ENCODE measurements at places on chromosomes 2 and 18.

DNA sequence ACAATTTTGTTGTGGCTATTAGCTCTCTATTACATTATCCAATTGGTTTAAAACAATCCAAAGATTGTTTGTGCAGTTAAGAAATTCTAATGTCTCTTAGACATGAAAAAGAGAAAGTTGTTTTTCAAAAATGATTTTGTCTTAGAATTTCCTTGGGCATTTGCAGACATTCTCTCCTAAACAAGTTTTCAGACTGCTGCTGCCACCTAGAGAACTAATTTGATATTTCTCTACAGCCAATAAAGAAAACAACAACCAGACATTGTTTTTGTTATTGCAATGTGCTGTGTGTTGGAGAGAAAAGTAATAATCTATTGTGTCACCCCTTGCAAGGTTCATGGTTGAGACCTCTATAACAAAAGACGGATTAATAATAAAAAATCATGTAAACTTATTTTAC is 119.0 kb upstream of the SYT4 start:
- peak; percentile 12 for DNase-seq

DNA sequence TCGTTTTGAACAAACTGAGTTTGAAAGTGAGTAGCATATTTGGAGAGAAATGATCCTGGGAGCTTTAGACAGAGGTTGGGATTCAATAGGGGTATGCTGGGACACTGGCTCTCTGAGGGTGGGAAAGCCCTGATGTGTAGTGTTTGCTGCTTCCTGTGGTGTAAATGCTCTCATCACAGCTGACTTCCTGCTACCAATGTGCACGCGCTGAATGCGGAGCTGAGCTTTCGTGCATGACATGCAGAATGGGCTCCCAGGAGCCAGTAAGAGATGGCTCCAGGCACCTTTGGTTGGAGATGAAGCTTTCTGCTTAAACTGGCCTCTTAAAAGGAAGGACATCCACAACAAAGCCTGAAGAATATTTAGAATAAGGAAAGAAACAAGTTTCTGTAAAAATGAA is 224.1 kb upstream of the CCDC150 start:
- DNase-seq = no peak

GRCh38 chr2:100196786-100197494 is 54.5 kb upstream of the AFF3 start:
- no peak for DNase-seq

DNA sequence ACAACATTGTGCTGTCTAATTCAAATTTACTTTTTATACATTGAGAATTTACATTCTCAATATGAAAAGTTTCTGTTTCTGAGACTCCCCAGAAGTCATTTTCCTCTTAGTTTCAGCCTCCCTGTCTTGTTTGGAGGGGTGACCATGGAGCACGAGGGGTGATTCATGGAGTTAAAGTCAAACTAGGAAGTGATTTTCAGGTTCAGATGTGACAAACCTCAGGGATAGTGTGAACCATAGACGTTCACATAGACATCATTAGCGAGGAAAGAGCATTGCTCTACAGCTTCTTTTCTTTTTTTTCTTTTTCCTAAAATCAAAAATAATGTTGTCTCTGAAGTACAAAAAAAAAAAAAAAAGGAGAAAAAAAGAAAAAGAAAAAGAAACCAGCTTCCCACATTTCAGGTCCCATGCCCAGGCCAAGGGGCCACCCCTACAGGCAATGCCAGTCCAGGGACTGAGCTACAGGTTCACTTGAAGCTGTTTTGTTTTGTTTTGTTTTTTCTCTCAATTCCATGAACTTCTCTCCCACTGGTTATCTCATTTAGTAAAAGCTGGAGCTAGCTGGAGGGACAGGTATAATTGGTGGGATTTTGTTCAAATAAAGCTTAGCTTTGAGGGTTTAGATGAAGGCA is 18.1 kb upstream of the LCLAT1 start:
- DNase-seq = no peak

All from ACHN (cell line).